Stimulated activated CD4-positive, alpha-beta T cell treated with anti-CD3 and anti-CD28 coated beads, Interleukin-15, amount 100 ng/mL, for 48 hours (primary cell): ENCODE measurements at places on chromosomes 5 and 9.

DNA sequence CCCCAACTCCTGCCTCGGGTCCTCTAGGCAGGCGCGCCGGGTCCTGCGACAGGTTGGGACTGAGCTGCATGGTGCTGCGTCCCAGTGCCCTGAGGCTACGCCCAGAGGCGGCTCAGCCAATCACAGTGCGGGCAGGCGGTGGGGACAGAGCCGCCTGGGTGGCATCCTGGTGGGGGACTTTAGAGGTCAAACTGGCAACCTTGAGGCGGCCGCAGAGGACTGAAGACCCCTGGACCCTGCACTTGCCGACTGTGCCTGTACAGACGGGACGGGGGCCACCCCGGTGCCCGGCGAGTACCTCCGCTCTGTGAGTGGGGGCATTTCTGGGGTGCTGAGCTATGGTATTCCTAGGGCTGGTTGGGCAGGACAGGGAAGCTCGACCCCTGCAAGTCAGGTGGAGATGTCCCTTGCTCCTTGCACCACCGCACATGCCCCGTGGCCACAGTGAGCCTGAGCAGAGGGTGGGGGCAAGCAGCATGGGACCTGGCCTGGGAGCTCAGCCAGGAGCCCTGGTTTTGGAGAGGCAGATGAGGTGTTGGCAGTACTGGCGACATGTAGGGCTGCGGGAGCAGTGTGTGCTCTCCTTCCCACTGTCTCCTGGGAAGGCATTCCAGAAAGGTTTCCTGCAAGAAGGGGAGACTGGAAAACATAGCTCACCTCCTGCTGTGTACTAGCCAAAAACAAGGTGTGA, 45.5 kb downstream of the CTSL start:
- DNase-seq = no peak

- no peak for DNase-seq
Measured at GRCh38 chr9:137266162-137266527, 11.0 kb downstream of the NELFB start.

DNA sequence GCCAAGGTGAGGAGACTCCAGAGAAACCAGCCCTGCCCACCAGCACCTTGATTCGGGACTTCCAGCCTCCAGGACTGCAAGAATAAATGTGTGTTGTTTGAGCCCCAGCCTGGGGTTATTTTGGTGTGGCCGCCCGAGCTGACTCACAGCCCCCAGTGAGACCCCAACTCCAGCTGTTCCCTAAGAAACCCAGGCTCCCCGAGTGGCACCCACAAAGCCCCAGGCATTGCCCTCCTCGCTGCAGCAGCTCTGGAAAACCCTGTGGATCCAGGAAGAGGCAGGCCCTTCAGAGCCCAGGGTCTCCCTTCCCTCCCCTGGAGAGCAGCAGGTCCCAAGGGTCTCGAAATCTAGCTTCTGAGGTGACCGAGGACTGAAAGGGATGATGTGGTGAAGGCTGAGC, 69.2 kb upstream of the PPP1R26 start:
- no peak for DNase-seq

GRCh38 chr5:177471610-177472356, 1.7 kb downstream of the DBN1 start:
- DNase-seq = no peak

GRCh38 chr5:28751396-28751795, 1713.0 kb upstream of the CDH9 start:
- DNase-seq = no peak

DNA sequence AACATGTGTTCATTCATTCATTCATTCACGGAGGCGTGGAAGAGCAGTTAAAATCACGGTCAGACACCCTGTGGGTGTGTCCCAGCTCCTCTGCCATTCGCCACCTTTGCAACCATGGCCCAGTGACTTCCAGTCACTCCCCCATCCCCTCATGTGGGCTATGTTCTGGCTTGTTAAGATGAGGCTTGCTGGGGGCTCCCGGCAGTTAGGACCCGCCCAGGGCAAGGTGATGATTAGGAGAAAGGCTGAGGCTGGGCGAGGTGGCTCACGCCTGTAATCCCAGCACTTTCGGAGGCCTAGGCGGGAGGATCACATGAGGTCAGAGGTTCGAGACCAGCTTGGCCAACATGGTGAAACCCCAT, 24.9 kb upstream of the PTGES start:
- no peak for DNase-seq

DNA sequence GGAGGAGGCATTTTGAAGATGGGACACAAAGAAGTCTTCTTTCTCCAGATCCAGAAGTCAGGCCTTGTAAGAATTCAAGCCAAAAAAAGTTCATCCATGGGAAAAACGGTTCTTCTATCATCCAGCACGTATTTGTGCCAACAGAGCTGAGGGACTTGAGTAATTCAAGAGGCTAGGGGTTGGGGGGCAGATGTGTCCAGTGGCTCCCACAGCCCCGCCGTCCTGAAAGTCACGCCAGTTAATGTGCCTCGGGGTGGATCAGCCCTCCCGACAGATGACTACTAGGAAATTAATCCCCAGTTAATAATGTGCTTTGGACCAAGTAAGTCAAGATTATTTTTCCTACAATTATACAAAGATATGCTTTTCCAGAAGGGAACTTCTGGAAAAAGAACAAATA, 23.4 kb downstream of the NREP start:
- DNase-seq = no peak

DNA sequence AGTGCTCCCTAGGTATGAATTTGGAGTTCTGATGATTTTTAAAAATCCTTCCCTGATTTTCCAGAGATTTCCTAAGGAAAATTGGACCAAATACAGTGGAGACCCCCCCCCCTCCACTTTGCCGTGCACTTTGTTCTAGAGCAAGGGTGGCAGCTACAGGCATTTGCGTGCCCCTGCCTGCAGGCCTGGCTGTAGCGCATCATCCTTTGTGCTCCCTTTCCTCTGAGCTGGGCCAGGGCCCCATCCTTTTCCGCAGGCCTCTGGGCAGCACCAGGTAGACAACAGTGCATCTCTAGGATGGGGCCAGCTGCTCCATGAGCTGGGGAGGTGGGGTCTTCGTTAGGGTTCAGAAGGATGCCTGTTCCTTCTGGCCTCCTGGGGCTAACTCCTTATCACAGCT, 39.6 kb downstream of the TRIO start:
- DNase-seq = no peak

GRCh38 chr5:146796911-146797310, 81.6 kb downstream of the PPP2R2B start:
- no peak for DNase-seq

GRCh38 chr5:157248821-157249470, 17.0 kb upstream of the CYFIP2 start:
- DNase-seq = no peak

DNA sequence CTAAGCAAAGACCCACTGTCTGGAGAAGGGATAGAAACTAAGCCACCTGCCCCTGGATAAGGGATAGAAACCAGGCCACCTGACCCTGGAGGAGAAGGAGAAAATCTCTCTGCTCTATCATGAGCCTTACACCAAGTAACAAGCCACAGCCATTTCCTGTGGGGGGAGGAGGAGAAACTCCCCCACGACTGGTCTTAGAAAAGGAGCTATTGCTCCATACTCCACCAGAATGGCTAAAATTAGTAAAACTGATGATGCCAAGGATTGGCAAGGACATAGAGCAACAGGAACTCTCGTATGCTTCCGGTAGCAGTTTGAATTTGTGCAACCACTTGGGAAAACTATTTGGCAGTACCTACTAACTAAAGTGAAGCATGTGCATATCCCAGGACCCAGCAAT, 70.8 kb downstream of the ACTL7B start:
- DNase-seq = no peak

GRCh38 chr5:100690036-100690560, 154.9 kb downstream of the FAM174A start:
- DNase-seq = no peak

GRCh38 chr5:146815411-146815810, 63.1 kb downstream of the PPP2R2B start:
- DNase-seq = no peak

GRCh38 chr9:36336131-36336907, 63.8 kb downstream of the RNF38 start:
- no peak for DNase-seq

DNA sequence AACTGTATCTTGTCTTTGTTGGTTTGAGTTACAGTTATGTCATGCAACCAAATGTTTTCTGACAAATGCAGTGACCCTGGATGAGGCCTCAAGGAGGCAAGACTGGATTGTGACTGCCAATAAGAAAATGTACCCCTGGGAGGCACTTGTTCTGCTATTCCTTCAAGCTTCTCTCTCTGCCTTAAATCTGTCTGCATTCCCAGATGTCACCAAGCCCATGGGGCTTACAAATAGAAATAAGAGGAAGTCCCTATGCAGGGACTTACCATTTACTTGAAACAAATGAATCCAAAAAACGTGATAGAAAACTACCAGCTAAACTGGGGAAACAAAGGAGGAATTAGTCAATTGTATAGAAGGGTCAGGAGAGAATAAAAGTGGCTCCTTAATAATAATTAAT, 8.2 kb upstream of the PARP8 start:
- no peak for DNase-seq

DNA sequence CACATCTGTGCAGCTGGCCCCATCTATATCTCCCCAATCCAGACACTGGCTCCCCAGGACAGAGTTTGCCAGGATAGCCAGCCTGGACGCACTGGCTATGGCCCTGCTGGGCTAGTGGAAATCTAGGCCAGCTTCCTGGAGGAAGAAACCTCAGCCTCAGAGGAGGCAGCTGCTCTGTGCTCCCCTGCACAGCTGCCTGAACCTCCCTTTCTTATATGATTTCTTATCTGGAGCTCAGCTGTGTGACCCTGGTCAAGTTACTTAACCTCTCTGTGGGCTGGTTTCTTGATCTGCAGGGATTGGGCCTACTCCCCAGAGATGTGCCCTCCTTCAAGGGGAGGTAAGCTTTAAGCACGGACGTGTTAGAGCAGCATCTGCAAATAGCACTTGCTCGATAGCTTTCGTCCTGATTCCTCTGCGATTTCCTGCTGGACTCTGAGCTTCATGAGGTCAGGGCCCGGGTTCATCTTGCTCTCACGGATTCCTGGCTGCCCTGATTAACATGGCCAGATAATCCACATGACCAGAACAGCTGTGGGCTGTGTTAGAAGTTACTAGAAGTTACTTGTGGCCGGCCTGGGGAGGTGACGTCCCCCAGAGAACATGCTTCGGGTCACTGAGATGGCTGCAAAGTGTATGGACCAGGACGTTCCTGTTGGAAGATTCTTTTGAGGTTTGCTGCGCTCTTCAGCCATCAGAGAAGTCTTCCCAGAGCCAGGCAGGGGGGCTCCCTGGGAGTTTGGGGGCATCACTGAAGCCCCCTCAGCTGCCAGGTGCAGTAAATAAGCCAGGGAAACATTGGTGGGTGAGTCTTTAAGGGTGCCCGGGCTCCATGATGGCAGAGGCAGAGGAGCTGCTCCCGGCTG, 14.5 kb downstream of the C9orf50 start:
- DNase-seq = no peak

GRCh38 chr5:95864456-95864855, 41.9 kb upstream of the GLRX start:
- DNase-seq = no peak

DNA sequence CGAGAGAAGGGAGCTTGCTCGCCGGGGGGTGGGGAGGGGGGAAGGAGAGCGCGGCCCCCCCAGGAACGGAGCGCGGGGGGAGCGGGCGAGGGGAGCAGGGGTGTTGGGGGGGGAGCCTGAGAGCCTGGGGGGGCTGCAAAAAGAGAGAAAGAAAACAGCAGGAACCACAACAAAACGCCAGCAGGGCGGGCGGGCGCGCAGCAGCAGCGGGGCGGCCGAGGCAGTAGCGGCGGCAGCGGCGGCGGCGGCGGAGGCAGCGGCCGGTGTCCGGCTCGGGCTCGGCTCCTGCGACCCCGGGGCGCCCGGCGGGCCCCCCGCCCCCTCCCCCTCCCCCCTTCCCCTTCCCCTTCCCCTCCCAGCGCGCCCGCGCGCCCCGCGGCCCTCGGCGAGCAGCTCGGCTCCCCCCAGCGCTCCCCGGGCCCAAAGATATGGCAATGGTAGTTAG, 1.6 kb downstream of the NR2F1 start:
- no peak for DNase-seq

DNA sequence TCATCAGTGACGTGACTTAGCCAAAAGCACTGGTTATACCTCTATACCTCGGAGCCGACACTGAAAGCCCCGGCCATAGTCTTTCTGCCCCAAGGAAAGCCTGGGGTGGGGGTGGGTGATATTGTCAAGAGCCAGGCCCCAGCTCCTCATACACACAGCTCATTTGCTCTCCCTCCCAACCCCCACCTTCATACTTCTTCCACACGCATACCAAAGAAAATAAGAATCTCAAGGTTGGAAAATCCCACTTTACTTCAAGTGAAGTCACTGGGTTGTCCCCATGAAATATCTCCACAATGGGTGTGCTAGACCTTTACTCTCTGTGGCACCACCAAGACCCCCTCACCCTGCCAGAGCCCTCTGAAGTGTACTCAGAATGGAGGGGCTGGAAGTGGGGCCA, 27.1 kb upstream of the MGAT1 start:
- no peak for DNase-seq

DNA sequence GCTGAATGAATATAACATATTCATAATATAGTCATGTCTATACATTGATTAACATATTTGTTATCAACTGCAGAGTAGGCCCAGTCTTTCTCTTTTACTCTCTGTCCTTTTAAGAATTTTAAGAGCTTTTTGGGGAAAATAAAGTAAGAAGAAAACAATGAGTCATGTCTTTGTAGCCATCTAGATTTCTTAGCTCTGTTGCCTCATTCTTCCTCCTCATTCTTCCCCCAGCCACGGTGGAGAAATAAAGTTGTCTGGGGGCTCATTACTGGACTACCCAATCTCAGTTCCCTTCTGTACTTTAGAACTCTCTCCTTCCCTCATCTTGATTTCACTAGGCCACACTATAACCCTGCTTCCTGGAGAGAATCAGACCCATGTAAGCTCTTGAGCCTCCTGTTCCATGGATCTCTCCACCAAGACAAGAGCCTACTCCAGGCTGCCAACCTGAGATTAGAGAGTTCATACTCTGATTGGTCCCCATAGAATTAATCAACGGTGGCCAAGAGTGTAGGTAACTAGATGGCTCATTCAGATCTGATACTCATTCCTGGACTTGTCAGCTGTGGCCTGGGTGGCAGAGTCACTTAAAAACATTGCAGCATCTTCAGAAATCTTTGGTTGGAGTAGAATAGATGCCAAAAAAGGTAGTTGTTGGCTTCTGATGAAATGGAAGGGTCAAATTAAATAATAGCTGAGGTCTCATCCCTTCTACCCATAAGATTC, 44.2 kb downstream of the ITGA1 start:
- DNase-seq = no peak

GRCh38 chr9:123749580-123750202, 180.2 kb downstream of the DENND1A start:
- DNase-seq = no peak

- DNase-seq = no peak
Measured at GRCh38 chr5:133472829-133473228, 139.5 kb downstream of the FSTL4 start.

GRCh38 chr5:88672644-88673252, 210.2 kb downstream of the MEF2C start:
- no peak for DNase-seq

GRCh38 chr5:139494256-139494655, 11.7 kb upstream of the STING1 start:
- no peak for DNase-seq

- DNase-seq = no peak
Measured at GRCh38 chr9:17862101-17862500, 283.2 kb downstream of the SH3GL2 start.
